Sigmoid colon (tissue), 7 donors: ENCODE measurements at places on chromosomes 2 and 18. TPM values are rescaled to one million over a fixed set of nuclear protein-coding genes. Genes with fewer than 3 reads are reported as not detected.

- DNase-seq = no peak
Observed at GRCh38 chr18:64807560-64807959, 658.7 kb upstream of the LINC00305 start.

DNA sequence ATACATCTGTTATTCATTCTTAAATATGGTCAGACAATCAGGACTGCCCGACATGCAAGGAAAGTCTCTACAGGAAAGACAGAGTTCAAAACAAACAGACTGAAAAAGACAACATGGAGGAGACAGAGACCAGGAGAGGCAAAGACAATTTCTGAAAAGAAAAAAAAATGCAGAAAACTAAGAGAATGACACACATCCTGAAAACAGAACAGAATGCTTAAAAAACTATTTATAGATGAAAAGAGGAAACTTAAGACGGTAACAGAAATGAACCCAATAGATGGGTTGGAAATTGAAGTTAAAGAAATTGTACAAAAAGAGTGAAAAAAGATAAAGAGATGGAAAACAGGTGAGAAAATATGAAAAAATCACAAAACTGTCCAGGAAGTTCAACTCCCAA lies 95.7 kb downstream of the BCL2 start:
- no peak for DNase-seq

- DNase-seq = no peak
Observed at GRCh38 chr2:148048475-148049221, 27.8 kb downstream of the MBD5 start.

- DNase-seq = no peak
Observed at GRCh38 chr2:165539985-165540384, 70.5 kb downstream of the CSRNP3 start.

- DNase-seq = no peak
Observed at GRCh38 chr2:206218796-206219499, 55.5 kb upstream of the ZDBF2 start.

GRCh38 chr18:51164342-51164741 lies 33.1 kb downstream of the MEX3C start:
- no peak for DNase-seq

- no peak for DNase-seq
Observed at GRCh38 chr2:235757212-235757611, 263.4 kb downstream of the AGAP1 start.

DNA sequence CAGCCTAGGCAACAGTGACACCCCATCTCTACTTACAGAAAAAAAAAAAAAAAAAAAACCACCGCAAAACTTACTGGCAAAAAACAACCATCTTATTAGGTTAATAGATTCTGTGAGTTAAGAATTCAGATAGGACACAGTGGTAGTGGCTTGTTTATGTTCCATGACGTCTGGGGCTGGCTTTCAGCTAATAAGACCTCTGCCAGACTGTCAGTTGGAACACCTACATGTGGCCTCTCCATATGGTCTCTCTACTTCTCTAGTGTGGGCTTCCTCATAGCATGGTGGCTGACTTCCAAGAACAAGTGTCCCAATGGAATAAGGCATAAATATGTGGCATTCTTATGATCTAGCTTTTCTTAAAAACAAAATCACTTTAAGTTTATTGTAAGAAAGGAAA lies 94.0 kb upstream of the OTX1 start:
- no peak for DNase-seq

GRCh38 chr2:84972207-84972783 lies 1.3 kb downstream of the KCMF1 start:
- DNase-seq = no peak

DNA sequence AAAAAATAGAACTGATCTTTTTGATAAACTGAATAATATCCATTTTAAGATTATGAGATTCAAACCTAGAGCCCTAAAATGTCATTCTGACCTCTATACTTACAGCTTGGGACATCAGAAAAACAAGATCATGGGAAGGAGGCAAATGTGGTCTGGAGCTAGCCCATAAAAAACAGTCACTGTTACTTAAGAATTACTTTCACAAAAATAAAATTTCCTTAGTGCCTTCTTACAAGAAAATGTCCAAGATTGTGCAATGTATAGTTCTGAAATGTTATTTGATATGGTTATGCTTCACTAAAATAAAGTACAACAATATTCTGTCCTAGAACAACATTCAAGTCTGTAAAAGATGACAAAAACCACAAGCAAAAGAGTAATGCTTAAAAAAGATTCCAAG lies 247.6 kb downstream of the DYM start:
- DNase-seq = no peak

DNA sequence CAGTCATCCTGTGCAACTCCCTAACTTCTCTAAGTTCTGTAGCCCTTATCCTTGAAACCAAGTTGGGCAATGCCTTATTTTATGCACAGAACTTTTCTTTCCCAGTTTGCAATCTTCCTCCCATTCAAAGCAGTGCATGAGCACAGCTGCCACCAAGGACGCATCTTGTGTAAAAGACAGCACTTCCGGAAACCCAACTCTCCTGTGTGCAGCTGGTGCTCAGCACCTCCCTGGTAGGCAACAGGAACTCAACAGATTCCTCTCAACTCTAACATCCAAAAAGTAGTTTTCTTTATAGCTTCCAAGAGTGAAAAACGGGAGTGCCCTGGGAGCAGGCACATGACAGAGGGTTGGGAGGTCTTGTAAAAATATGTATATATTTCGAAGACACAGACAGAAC lies 2.2 kb downstream of the TMEM18 start:
- no peak for DNase-seq

DNA sequence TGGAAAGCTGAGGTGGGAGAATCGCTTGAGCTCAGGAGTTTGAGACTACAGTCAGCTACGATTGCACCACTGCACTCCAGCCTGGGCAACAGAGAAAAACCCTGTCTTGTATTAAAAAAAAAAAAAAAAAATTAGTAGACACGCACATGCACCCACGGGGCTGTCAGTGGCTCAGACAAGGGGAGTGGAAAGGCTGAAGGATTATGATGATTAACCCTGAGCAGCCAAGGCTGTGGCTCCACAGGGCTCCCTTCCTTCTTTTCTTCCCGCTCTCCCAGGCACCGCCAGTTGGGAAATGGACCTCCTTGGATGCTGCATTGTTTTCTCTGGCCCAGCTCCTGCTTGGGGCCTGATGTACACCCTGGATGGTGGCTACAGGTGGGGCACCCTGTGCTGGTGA lies 49.0 kb upstream of the RAB6C start:
- no peak for DNase-seq

DNA sequence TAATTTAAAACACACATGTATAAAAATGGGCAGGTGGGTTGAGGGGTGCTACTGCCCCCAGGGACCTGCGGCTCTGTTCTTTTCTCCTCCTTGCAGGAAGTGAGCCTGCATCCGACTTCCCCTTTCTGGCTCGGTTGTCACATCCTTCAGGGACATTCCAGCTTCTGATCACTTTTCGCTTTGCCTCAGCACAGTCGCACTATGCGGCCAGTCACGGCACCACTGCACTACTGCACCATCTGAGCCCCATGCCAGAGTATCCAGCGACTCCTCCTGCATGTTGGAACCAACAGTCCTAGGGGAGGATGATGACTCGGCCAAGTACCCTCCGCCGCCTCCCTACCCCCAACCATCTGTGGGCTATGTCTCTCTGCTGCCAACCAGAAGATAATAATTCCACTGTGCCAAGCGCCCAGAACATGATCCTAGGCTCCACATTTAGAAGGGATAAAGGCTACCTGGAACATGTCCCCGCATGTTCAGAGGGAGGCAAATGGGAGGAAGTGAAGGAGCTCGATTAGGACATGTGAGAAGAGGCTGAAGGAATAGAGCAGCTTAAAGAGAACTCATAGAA lies 17.6 kb downstream of the CDC42EP3 start:
- no peak for DNase-seq

DNA sequence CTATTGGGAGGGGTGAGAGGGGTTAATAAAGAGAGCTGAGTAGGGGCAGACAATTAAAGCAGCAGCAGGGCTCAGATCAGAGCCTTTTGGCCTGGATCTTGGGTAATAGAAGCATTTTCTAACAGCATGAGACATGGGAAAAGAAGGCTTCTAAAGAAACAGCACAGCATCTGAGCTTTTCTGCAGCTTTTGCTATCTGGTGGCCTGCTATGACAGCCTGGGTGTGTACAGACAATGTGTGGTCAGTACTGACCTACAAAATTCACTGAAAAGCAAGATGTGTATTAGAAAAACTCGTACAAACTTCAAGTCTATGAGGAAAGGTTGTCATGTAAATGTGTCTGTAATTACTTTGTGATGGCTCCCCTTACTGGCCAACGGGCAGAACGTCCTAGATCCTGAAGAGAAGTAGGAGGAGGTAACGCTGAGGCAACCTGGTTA lies 95.6 kb downstream of the GALNT3 start:
- DNase-seq = no peak

DNA sequence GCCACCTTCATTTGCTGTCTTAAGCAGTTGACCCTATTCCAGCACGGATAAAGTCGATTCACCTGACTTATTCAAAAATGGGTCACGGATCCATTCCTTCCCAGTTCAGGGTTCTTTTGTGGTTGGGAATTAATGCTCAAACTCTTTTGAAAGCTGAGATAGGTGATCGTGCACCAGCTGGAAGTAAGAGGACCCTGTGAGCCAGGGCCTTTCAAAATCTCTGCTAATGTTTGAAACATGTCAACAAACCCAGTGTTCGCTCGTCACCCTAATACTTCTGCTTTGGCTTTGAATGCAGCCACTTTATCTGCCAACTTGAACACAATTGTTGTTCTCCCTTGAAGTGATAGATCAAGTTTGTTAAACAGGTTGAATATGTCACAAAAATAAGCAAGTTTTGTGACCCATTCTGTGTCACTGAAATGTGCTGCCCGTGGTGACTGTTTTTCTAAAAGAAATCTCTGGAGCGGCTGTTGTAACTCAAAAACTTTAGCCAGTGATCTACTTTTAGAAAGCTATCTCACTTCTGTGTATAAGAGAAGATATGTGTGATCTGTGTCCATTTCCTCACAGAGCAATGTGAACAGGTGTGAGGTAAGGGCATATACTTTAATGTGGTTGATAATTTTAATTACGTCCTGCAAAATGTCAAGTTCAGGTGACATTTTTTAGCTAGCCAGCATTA lies 16.9 kb downstream of the HAT1 start:
- DNase-seq = no peak

DNA sequence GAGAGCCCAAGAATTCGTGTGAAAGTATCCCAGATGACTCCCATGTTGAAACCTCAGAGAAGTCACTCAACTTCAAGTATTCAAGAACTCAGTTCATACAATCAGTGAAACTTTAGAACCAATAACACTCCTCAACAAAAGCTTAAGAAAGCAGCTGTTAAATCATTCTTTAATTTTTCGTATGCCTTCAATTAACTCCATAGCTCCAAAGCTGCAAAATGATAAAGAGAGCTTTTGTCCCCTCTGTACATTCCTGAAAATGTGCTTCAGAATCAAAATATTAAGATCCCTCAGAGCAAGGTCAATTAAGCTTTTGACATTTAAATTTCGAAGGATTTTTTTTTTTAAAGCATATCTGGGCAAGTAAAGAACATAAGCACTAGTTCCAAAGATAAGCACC lies 4.7 kb downstream of the COBLL1 start:
- no peak for DNase-seq

Gene IL1RL1
- 3.0 TPM for polyA plus RNA-seq

Gene COLEC12
- polyA plus RNA-seq = 2.4 TPM

Gene VIT
- polyA plus RNA-seq = 6.0 TPM

Gene PDIA6
- polyA plus RNA-seq = 211 TPM

Gene PRSS56
- polyA plus RNA-seq = not detected

Gene DLGAP1
- polyA plus RNA-seq = 0.46 TPM

Gene TMEM163
- 0.69 TPM for polyA plus RNA-seq

Gene RAB6C
- not detected for polyA plus RNA-seq

Gene KIF1A
- under 0.01 TPM for polyA plus RNA-seq
